ENCODE measurements at places on chromosomes 11 and 22.

DNA sequence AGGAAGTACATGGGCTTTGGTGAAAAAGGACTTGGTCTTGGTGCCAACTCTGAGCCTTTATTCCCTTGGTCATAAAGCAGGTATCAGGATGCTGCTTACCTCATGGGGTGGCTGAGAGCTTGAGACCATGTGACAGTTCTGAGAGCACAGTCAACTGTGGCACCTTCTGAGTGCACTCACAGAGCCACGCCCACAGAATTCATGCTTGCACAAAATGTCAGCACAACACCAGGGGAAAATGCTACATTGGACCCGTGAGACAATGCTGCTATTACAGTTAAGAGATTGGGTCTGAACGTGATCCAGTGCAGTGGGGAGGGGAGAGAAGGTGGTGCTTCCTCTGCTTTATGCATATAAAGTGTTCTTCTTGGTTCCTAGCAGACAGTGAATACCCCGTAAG lies 79.5 kb upstream of the SPON1 start:
- no peak for DNase-seq

DNA sequence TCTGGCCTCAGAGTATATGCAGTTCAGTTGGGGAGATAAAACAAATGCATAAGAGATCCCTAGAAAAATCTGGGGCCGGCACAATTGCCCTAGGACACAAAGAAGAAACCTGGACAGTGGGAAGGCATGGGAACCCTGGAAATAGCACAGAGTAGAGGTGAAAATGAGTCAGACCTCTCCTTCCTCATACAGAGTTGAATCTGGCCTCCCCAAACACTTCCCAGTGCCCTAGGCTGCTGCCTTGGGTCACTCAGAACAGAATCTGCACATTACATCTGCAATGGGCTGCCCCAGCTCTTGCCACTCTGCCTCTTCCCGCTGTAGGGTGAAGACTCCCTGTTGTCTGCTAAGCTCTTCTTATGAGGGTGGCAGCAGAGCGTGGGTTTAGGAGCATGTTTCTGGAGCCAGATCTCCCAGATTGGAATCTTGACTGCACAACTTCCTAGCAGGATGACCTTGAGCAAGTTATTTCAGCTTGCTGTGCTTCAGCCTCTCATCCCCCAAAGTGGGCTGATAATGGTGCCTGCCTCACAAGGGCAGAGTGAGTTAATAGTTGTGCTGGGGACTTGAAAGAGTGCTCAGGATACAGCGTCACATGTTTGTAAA lies 47.1 kb upstream of the NECTIN1 start:
- DNase-seq: no peak

DNA sequence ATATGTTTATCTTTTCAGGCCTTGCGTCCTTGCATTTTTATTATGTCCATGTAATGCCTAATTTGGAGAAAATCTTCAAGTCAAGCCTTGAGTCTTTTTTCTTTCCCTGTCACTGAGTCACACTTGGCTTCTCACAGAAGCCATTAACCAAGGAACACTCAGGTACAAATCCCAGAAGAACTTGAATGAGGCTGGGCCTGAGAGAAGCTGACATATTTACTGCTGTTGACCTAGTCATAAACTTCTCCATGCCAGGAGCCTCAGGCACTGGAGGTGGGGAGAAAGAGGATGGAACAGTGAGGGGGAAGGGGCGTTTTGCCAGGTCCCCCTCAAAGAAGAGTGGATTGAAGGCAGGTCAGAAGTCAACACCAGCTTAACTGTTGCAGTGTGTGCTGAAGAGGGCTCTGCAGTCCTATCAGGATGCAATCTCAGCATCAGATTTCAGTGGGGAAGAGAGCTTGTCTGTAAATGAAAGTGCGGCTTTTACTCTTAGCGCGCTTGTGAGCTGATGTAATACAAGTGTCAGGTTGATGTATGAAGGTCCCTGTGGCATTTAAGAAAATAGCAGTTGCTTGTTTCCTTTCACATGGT lies 526.0 kb downstream of the ETS1 start:
- no peak for DNase-seq

DNA sequence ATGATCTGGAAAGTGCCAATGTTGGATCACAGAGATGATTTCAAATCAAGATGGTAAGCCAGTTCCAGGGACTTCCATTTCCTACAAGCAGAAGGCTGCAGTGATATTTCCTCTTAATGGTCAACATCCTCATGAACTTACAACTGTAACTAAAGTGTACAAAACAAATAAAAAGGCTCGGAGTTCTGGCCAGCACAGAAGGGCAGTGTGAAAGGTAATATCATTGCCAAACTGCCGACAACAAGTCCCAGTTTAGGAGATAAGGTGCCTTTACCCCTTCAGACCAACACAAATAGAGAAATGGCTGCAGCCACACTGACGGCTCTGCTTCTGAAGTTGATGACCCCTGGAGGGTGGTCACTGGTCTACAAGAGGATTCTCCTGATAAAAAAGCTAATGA lies 91.1 kb downstream of the ETS1 start:
- DNase-seq: no peak

- DNase-seq: peak; percentile 37
Observed at GRCh38 chr22:45329530-45329936, 19.8 kb downstream of the FAM118A start.

DNA sequence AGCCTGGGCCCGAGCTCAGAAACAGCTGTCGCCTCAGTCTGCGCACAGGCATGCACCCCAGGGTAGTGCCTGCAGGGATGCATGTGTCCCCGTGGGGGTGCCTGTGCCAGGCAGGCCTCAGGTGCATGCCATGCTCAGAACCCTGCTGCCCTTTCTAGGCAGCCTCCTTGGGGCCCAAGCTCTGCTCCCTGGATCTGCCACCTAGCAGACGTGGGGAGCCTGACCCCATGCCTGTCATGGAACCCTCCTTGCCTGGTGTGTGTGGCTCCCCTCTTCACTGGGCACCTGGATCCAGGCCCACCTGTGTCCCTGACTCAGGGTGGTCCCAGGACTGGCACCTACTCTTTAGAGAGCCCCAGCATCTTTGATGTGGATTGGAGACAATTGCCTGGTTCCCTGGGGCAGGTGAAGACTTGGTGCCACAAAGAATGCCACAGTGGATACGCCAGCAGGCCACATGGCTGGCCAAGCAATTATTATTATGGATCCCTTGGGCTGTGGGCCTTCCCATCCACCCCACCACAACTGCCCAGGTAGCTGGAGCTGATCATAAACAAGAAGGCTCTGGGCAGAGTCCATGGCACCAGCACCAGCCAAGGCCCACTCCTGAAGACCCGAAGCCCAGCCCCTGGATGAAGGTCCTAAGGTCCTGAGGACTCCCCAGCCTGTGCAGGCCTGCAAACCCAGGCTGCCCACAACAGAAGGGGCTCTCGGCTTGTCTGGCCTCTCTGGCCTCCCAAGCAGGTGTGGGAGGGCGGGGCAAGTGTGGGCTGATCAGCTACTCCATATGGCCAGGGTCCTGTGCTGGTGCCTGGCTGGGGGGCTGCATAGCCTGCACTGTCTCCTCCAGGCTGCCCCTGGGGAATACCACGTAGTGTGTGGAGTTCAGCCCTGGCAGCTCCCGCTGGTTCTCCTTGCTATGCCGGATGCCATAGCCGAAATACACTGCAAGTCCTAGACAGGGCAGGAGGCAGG lies 3.8 kb downstream of the SLC7A4 start:
- no peak for DNase-seq

GRCh38 chr11:33699515-33700062 lies 1.0 kb downstream of the C11orf91 start:
- no peak for DNase-seq

- DNase-seq: no peak
Observed at GRCh38 chr11:103354656-103355055, 245.4 kb downstream of the DYNC2H1 start.

GRCh38 chr11:128273736-128274135 lies 313.6 kb downstream of the ETS1 start:
- no peak for DNase-seq
